ENCODE measurements at places on chromosomes 4 and X.

GRCh38 chr4:176198316-176198903 lies 3.0 kb upstream of the SPATA4 start:
- DNase-seq: no peak

- no peak for DNase-seq
These were observed 409.2 kb upstream of the SLIT2 start for GRCh38 chr4:19842471-19842870.

DNA sequence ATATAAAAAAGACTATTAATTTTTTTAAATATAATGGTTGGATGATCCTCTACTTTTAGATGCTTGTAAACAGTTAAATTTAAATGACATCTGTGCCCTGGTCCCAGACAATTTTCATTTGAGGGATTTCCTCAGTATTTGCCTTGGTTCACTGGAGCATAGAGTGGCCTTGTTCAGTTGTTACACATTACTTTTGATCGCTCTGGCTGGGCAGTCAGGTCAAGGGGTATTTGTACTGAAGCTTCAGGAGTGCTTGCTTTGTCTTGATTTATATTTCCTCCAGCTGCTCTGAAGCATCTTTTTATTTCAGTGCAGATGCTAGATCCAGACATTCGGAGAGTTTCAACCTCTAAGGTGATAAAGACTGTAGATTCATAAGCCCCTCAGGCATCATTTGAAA lies 50.0 kb downstream of the COMMD8 start:
- DNase-seq: no peak

DNA sequence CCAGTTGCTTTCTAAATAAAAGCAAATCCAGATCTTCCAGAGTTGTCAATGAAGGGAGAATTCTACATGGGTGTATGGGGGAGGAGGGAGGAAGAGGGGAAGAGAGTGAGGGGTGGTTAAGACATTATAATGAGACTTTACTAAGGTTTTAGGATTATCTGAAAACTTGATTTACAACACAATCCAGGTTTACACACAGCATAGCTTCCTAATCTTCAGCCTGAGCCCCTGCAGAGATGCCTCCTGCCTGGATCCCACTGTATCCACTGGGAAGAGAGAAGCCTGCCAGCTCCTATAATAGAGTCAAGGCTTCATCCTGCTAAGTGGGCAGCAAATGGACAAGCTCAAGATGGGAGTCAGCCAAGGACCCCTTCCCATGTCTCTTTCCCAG lies 85.6 kb upstream of the KIT start:
- no peak for DNase-seq

GRCh38 chrX:13005661-13006473 lies 31.0 kb downstream of the TMSB4X start:
- no peak for DNase-seq

- no peak for DNase-seq
These were observed 7.2 kb upstream of the PRDM8 start for GRCh38 chr4:80189956-80190677.

DNA sequence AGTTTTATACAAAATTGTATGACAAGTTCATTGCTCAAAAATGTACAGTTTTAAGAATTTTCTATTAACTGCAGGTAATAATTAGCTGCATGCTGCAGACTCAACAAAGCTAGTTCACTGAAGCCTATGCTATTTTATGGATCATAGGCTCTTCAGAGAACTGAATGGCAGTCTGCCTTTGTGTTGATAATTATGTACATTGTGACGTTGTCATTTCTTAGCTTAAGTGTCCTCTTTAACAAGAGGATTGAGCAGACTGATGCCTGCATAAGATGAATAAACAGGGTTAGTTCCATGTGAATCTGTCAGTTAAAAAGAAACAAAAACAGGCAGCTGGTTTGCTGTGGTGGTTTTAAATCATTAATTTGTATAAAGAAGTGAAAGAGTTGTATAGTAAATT lies 131.0 kb downstream of the TET2 start:
- no peak for DNase-seq

DNA sequence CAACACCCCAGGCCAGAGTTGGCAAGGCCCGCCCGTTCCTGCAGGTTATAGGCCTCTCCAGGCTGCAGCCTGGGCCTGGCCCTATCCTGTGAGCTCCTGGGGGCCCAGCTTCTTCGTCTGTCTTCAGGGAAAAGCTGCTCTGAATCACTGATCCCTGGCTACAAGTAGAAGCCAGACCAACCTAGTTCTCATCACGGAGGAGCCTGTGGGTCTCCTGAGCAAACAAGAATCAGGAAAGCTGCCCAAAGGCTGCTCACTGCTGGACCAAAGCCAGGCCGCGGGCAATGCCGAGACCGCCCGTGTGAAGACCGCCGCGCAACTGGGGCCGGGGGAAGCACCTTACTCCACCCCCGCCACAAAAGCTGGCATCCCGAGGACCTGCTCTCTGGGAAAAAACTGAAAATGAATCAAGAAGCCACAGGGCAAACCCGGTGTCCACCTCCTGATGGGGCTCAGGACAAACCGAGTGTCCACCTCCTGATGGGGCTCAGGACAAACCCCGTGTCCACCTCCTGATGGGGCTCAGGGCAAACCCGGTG lies 12.8 kb downstream of the CTBP1 start:
- DNase-seq: no peak

DNA sequence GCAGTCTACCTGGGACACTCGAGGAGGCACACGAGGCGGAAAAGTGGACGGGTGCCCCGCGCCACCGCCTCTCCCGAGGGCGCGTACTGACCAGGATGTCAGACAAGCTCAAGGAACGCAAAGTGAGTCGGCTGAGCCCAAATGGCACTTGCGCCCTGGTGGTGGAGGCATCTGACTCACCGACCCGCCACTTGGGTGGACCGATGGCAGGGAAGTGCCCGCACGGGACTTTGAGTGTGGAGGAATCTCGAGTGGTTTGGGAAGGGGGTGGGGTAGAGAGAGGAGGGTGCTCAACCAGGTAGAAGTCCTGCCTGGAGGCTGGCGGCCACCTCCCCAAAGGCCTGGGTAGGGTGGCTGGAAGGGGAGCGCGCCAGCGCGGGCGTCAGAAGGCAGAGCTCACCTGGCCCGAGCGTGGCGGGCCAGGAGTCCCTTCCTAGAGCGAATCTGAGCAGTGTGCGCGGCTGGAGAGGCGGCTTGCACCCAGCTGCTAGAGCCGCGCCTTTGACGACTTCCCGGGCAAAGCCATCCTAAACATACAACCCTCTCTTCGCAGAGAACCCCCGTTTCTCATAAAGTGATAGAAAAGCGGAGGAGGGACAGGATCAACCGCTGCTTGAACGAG lies 655 bp downstream of the HELT start:
- no peak for DNase-seq

- DNase-seq: no peak
These were observed 3.4 kb downstream of the CLIC2 start for GRCh38 chrX:155330992-155331391.

- DNase-seq: no peak
These were observed 37.4 kb upstream of the PACRGL start for GRCh38 chr4:20662851-20663250.

GRCh38 chr4:66704243-66704642 lies 841.1 kb downstream of the CENPC start:
- no peak for DNase-seq

DNA sequence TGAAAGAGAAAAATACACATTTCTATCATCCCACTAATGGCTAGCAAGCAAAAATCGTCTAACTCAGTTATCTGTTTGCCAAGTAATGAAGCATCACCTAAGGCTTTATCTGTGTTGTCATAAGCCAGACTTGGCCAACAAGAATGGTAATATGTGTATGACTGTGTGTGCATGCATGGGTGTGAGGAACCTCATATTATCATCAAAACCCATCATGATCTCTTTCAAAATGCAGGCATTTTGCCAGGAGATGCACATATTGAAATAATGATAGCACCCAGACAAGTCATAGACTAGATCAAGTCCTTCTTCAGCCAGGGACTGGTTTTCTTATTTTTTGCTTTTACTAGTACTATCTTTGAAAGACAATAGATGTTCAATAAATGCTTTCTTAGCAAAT lies 172.5 kb upstream of the FMR1 start:
- DNase-seq: no peak

DNA sequence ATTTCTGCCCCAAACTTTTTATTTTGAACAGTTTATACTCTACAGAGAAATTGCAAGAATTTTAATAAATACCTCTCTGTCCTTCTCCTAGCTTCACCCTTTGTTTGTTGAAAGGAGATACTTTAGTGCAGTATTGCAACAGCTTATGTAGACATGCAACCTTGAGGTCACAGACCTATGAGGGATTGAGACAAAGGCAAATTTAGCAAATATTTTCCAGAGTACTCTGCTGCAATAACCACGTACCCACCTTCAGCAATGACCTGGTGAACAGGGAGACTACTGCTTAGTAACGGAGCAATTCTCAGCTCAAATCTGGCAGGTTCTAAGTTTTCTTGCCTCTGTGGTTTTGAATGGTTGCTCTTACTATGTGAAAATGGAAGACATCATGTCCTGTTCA lies 13.2 kb downstream of the FGA start:
- DNase-seq: no peak

GRCh38 chr4:83767067-83767466 lies 231.2 kb downstream of the GPAT3 start:
- DNase-seq: no peak

- no peak for DNase-seq
These were observed 496.5 kb downstream of the PCDH19 start for GRCh38 chrX:99913611-99914010.

DNA sequence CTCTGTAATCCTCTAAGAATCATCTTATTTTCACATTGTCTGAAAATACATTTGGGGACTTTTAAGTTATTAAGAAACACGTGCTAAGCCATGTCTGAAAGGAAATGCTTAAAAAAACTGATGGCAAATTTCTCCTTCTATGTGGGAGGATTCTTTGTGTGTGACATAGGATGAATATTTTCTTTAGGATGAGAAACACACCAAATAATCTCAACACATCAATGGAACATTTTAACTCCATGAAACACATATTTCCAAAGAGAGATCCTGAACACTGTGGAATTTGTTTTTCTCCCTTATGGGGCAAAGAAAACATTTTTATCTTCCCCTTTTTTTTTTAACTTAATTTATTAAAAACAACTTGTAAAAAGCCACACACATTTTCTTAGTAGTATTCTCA lies 153.8 kb upstream of the ANKRD50 start:
- DNase-seq: no peak

GRCh38 chr4:174749091-174749490 lies 80.0 kb downstream of the GLRA3 start:
- DNase-seq: no peak

DNA sequence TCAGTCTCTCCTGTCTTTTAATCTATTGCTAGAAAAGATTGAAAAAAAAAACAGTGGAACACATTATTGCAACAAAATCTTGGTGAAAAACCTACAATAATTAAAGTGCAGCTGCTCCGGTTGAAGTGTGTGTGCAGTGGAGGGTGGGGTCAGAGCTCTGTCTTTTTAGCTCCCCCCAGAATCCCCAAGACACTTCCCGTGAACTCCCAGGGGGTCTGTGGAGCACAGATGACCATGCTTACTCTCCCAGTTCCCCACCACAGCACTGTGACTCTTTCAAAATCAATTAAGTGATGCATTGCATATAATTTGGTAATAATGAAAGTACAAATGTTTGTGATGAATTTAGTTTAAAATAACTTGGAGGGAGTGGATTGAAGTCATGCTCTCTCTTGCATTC lies 15.7 kb upstream of the SLC10A4 start:
- DNase-seq: no peak

- peak; percentile 16 for DNase-seq
These were observed 16.3 kb upstream of the ESX1 start for GRCh38 chrX:104270916-104271512.
